ENCODE measurements at places on chromosomes 7 and 10. TPM values are rescaled to one million over a fixed set of nuclear protein-coding genes. Genes with fewer than 3 reads are reported as not detected.

DNA sequence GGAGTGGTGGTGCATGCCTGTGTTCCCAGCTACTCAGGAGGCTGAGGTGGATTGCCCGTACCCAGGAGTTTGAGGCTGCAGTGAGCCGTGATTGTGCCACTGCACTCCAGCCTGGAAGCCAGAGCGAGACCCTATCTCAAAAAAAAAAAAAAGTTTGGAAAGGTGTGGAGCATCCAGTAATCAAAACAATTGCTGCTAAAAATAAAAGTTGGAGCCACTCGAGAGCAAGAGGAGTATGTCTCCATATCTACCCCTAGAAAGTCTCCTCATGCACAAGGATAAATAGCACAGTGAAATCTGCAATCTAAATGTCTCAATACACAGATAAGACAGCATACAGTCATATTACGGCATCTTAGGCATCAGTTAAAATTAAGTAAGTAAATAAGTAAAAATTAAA lies 81.5 kb upstream of the NEBL start:
- no peak for DNase-seq

GRCh38 chr10:22992621-22993020 lies 64.8 kb downstream of the ARMC3 start:
- no peak for DNase-seq

GRCh38 chr10:13795653-13796555 lies 209.1 kb downstream of the PRPF18 start:
- DNase-seq = no peak

FAM237B gene
- not detected for total RNA-seq

CASTOR2 gene
- 8.4 TPM for total RNA-seq
